ENCODE measurements at places on chromosomes 5 and 9.
A peak's percentile ranks its signal among the peaks of the same experiment; 100 is the strongest.

DNA sequence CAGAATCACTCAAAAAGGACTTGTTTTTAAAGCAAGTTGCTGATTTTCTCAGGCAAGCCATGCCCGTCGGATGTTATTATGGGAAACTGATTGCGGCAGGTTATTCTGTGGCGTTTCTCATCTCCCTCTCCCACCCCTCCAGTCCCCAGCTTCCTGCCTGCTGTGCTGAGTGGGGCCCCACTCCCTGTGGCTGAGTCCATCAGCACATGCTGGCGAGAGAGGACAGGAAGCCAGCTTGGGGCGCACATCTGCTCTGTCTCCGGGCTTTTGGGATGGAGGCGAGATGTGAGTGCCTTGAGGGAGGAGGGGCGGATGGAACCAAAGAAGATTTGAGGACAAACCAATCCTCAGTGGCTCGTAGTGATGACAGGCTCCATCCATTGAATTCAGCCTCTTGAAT is 108.0 kb downstream of the DAPK1 start:
- DNase-seq = no peak

- DNase-seq = no peak
Measured at GRCh38 chr5:126852841-126853271, 75.9 kb downstream of the LMNB1 start.

DNA sequence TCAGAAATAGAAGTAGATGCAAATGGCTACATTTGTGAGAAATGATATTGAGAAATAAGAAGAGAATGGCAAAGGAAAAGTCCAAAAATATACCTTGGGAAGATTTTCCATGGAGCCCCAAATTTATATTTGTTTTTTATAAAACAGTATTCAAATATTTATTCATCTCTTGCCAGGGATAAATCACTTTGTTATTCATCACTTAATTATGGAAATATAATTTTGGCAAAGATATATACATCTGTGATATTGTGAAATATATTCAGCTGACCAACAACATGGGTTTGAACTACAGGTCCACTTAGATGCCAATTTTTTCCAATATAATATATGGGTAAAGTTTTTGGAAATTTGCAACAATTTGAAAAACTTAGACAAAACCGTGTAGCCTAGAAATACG is 19.7 kb upstream of the RAPGEF6 start:
- DNase-seq = no peak

- DNase-seq = no peak
Measured at GRCh38 chr9:81898851-81899250, 29.4 kb upstream of the SPATA31D4 start.

DNA sequence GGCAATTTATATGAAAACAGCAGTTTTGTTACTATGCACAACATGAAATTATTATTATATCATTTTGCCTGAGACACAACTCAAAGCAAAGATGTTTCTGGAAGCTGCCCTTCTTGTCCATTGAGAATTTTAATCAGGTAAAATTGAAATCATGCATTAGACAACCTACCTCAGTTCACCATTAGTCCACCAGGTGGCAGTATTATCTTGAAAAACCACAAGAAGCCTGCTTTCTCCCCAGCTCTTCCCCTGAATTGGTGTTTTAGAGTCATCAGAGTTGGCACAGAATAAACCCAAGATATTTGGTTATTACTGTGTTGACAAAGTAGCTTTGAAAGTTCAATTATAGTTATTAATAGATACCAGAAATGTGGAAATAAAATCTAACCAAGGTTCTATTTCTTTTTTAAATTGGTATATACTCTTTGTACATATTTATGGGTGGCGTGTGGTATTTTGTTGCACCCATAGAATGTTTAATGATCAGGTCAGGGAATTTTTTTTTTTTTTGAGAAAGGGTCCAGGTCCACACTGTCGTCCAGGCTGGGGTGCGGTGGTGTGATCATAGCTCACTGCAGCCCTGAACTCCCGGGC is 25.7 kb downstream of the UTP15 start:
- DNase-seq = peak; percentile 77

DNA sequence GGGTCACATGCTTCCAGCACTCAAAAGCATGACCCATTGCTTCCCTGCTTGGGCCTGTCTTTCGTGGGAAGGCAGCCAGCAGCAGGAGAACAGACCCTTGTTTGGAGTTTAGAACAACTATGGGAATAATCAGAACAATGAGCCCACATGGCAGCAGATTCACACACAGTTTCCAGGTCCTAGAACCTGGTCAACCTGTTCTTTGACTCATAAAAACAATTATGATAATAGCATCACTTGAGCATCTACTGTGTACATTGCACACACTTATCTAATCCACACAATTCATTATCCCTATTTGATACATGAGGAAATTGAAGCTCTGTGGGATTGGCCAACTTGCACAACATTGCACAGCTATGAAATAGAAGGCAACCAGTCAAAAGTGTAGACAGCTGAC is 41.7 kb downstream of the KLF4 start:
- no peak for DNase-seq

DNA sequence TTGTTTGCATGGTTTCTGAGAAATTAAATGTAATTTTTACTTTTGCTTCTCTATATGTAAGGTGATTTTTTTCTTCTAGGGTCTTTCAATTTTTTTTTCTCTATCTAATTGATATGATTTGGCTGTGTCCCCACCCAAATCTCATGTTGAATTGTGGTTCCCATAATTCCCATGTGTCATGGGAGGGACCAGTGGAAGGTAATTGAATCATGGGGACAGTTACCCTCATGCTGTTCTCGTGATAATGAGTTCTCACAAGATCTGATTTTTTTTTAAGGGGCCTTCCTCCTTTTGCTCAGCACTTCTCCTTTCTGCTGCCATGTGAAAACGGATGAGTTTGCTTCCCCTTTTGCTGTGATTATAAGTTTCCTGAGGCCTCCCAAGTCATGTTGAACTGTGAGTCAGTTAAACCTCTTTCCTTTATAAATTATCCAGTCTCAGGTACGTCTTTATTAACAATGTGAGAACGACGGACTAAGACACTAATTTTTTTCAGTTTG is 150.8 kb downstream of the MTRR start:
- DNase-seq = no peak

DNA sequence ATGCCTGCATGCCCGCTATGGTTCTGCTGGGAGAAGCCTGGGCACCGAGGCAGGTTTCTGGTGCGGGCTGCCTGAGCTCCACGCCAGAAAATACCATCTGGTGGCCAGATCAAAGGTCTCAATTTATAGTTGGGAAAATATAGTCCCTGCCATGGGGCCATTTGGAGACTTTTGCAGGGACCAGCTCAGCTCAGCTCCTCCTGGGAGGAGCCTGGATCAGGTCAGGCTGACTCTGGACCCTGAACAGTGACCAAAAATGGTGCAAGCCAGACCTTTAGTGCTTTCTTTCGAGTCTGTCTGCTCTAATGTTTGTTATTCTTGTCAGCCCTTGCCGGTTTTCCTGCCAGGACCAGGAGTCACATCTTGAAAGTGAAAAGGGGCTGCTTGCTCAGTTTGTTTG is 31.8 kb downstream of the HMCN2 start:
- DNase-seq = no peak

DNA sequence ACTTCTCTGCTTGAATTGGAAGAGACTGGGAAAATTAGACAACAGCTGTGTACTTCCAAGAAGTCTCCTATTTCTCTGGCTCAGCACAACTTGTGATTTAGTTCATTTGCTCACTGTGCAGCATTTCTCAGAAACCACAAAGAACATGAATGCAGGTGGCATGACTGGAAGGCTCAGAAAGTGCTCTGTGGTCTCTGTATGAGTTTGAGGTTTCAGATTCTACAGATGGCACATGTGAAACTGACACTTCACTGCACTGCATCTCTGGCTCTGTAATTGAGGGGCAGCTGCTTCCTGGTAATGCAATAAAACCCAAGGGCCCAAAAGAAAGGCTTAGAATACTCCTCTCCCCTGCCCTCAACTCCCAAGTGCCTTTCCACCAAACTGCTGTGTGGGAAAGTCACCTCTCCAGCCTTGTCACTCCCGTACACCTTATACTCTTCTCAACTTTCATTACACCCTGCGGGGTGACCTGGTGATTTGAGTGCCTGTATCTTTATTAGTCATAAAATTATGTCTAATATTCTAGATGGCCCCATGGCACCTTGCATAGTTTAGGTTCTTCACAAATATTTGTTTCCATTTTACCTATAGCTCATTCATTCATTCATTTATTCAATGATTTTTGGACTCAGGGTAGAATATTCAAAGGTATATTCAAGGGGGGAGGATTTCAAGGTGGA is 82.5 kb downstream of the ESM1 start:
- peak; percentile 82 for DNase-seq

GRCh38 chr5:169022718-169023117 is 278.2 kb downstream of the SLIT3 start:
- no peak for DNase-seq

DNA sequence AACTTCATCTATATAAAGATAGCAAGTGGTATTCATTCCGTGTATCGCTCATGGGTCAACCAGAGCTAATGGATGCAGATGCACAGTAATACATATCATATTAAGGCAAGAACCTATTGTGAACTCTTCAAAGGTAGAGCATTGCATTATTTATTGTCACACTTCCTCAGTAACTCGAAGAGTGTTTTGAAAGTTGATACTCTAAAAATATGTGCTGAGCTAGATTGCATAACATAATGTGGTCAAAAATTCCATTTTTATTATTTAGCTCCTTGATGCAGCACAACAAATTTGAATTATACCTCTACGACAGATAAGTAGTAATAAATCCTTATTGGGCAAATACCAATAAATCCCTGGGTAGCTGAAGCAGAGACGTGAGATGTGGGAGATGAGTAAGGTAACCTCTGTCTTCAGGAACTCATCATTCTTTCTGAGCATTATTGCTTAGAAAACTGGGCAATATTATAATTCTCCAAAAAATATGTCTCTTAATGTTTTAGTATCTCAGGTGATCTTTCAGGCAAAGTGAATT is 70.3 kb downstream of the CDH18 start:
- DNase-seq = no peak

DNA sequence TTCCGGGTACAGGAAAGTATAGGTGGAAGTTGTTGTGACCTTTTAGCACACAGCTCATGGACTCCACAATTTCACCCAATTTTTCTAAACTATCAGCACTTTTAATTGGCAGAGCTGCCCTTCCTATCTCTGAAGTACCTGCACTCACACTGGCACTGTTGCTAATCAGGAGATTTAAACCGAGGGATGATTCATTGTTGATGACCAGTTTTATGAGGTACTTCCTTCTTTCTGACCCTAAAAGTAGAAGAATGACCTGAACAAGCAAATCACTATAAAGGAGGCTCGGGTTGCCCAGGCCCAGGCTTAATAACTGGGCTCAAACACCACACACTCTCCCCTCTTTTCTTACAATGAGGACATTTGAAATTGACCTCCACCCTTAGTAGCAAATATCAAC is 105.9 kb downstream of the KCNN2 start:
- DNase-seq = no peak

GRCh38 chr9:70840266-70840665 is 281.2 kb downstream of the TRPM3 start:
- DNase-seq = no peak

- DNase-seq = peak; percentile 12
Measured at GRCh38 chr5:322281-322941, 897 bp downstream of the AHRR start.

DNA sequence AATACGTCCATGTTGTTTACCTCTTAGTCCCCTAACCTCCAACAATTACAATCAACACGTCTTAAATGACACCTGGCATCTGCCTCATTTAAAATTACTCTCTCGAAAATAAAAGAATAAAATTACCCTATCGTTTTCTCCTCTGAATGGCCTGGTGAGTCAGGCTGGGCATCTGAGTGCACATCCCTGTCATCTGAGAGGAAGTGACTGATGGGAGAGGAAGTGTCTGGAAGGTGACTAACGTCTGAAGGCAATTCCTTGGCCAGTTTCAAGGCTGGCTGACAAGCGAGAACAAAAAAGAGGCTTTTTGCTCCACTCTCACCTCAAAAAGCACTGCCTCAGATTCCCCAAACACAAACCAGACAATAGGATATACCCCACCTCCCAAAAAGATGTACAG is 57.7 kb downstream of the MAPKAP1 start:
- DNase-seq = no peak

- no peak for DNase-seq
Measured at GRCh38 chr5:105956456-105957196, 1714.1 kb downstream of the EFNA5 start.

GRCh38 chr5:6447384-6448140 is 1.1 kb upstream of the UBE2QL1 start:
- no peak for DNase-seq

DNA sequence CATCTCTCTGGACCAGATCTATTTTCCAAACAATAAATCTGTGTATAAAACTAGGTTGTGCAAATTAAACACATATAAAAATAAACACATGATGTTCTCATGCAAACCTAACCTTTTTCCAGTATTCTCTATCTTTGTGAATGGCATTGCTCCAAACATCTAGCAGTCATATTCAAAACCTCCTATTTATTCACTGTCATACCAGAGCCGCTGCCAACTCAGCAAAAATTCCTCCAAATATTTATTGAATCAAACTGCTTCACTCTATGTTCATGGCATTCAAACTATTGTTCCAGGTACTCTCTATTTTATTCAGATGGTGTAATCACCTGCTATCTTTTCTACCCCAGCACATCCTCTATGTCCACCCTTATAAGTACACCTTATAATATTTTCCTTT is 652.1 kb upstream of the RIOK2 start:
- no peak for DNase-seq

- DNase-seq = no peak
Measured at GRCh38 chr9:80378669-80379293, 807.0 kb downstream of the TLE4 start.

DNA sequence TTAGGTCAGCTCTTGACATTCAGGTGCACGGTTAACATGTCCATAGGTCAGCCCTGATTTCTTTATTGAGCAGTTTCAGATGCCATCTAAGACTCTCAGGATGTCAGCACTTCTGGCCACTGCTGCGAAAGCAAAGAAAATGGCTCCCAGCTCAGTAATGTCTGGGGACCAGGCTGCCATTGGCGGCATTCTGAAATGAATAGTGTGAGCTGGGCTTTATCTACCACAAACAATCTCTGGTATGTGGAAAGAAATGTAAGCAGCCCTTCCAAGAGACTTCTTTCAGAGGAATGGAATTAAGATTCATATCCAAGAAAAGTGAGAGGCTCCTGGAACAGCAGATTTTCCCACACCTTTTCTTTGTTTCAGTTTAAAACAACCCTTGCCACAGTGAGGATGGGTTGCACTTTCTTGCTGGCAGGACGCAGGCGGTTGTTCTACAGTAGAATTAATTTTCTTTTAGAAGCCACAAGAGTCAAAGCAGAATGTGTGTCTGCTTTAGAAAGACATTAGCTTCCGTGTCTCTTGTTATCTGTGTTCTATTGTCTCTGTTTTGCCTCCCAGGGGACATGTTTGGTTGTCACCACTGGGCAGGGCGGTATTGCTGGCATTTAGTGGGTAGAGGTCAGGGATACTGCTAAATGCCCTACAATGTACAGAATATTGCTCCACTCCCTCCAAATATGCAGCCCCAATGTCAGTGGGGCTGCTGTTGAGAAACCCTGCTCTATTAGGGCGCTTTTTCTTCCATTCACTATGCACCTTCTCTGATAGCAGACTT is 149.9 kb upstream of the ANKH start:
- no peak for DNase-seq

GRCh38 chr5:78591972-78592700 is 56.4 kb downstream of the LHFPL2 start:
- DNase-seq = no peak

- DNase-seq = peak; percentile 35
Measured at GRCh38 chr5:74766418-74766848, 484 bp downstream of the GFM2 start.

- DNase-seq = no peak
Measured at GRCh38 chr9:23254404-23255184, 571.4 kb downstream of the ELAVL2 start.

- DNase-seq = no peak
Measured at GRCh38 chr9:89874351-89875321, 269.8 kb downstream of the GADD45G start.

GRCh38 chr9:35856206-35856605 is 14.0 kb downstream of the OR13J1 start:
- peak; percentile 1 for DNase-seq

Measured in activated CD4-positive, alpha-beta T cell treated with anti-CD3 and anti-CD28 coated beads, Interleukin-2, amount 10 ng/mL, durations not matched to agents 7 days and 5 days (primary cell).